NCI-H2029 (cell line): ENCODE measurements at places on chromosomes 12 and 14.

GRCh38 chr14:103118018-103118662, 5.1 kb upstream of the TNFAIP2 start:
- DNase-seq = no peak

- no peak for DNase-seq
Measured at GRCh38 chr12:29226616-29227015, 77.5 kb downstream of the FAR2 start.

GRCh38 chr12:3493043-3493858, 2.2 kb downstream of the PRMT8 start:
- DNase-seq = peak; percentile 19

DNA sequence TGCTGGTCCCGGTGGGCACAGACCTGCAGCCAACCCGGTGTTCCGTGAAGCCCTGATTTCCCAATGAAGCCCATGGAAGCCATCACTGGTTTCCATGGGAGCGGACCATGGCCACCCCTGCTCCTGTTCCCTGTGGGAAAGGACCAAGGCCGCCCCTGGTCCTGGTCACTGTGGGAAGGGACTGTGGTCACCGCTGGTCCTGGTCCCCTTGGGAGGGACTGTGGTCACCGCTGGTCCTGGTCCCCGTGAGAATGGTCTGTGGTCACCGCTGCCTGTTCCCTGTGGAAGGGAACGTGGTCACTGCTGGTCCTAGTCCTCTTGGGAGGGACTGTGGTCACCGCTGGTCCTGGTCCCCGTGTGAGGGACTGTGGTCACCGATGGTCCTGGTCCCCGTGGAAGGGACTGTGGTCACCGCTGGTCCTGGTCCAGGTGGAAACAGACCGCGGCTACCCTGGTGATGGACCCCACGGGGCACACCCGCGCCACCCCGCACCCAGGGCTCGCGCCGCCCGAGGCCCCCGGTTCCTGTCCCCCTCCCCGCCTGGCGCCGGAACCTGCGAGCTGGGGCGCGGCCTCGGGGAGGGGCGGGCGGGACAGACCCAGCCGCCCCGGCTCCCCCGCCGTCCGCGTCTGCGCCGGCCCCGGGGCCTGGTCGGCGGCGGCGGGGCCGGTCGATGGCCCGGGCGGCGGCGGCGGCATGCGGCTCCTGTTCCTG, at the start of gene GLT1D1:
GLT1D1 (plus strand) TSS at position 594 of the 715 bp plus-strand sequence; CDS start at position 698, 104 bp downstream.
- no peak for DNase-seq

GRCh38 chr12:97047361-97047760, 140.3 kb downstream of the NEDD1 start:
- no peak for DNase-seq

DNA sequence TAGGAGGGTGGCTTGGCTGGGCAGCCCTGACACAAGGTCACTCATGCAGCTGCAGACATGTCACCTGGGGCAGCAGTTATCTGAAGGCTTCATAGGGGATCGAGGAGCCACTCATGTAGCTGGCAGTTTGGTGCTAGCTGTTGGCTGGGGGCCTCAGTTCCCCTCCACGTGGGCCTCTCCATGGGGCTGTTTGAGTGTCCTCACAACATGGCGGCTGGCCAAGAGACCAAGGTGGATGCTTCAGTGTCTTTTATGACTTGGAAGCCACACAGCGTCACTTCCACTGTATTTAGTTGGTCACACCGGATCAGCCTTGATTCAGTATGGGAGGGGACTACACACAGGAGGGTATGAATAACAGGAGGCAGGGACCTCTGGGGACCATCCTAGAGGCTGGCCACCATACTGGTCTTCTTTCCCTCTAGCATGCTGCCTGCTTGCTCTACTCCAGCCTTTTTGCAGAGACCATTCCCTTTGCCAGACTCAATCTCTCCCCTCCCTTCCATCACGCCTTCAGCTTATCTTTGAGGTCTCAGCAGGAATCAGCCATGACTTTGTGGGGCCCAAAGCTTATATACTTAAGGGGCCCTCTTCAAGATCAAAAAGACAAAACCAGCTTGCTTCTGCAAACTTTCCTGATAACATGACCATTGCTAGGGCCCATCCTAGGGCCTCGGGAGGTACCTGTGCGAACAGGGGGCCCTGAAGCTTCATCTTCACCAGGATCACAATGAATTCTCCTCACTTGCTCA, 53.4 kb downstream of the RPH3A start:
- DNase-seq = peak; percentile 66

GRCh38 chr14:35333264-35333730, 41.1 kb downstream of the PSMA6 start:
- DNase-seq = no peak

DNA sequence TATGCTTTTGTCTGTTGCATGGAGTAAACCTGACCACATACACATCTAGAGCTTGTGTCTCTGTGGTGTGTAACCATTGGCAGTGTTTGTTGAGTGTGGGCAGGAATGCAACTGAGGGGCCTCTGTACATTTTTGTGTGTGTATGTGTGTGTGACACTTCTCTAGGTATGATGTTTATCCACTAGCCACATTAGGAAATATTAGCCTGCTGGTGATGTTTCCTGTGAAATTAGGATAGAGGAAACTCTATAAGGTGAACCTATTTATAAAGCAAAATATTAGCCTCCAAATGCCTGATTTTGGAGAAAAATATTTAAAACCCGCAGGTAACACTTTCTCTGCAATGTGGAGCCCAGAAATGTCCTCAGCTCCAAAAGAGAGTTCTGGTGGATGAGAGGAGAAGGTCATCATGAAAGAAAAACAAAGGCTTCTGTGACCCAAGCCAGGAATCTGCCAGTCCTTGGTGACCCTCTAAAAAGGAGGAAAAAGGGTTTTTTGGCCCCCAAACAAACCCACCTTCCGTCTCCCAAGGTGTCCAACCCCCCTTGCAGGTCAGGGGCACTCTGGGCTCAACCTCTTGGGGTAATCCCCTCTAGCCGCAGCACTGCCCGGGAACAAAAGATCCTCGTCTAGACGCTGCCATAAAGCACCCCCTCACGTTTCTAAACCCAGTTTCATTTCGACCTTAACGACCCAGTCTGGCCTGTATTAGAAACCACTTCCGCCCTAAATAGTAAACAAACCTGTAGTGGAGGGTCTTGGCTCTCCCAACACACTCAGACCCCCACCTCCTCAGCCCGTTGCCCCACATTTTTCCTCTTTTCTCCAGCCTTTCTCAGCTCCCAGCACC, 3.1 kb upstream of the HOTAIR start:
- DNase-seq = no peak

GRCh38 chr12:1533602-1534304, 60.6 kb downstream of the FBXL14 start:
- DNase-seq = no peak

- no peak for DNase-seq
Measured at GRCh38 chr12:4177262-4177661, 96.3 kb upstream of the CCND2 start.

DNA sequence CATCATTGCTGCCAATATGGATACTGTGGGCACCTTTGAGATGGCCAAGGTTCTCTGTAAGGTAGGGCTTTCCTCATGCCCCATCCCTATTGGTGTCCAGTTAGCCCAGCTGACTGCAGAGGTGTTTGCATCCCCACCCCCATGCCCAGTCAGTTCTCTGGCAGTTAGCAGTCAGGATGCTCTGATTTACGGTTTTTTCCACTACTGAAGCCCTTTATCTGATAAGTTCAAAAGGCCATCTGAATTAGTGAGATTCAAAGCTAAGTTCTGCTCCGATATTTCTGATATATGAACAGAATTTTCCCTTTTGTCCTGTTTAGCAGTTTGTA, 773 bp downstream of the GMPR2 start:
- DNase-seq = no peak
